Activated naive CD8-positive, alpha-beta T cell treated with anti-CD3 and anti-CD28 coated beads, Interleukin-2, amount 10 ng/mL, durations not matched to agents 7 days and 5 days (primary cell): ENCODE measurements at places on chromosomes 6 and 20. TPM values are rescaled to one million over a fixed set of nuclear protein-coding genes. Genes with fewer than 3 reads are reported as not detected.

Gene OGFRL1
- total RNA-seq: 11.4 TPM

Gene MYCT1
- not detected for total RNA-seq

Gene PAQR8
- 26.4 TPM for total RNA-seq

GRCh38 chr6:52610745-52611355 is 34.0 kb upstream of the TRAM2 start:
- H3K4me1 ChIP-seq: no peaks in the 10 kb centered on the region
- no peak for DNase-seq
- no peak overlapping the region for H3K27ac ChIP-seq
- no peaks in the 10 kb centered on the region for H3K36me3 ChIP-seq

- H3K4me1 ChIP-seq: peaks cover 15% of the 10 kb centered on the region
- H3K27ac ChIP-seq: no peak overlapping the region
- DNase-seq: peak; percentile 63
- no peak overlapping the region for H3K4me3 ChIP-seq
These were observed 14.7 kb downstream of the HLA-F start for GRCh38 chr6:29737707-29738630.

- no peak for DNase-seq
- no peak overlapping the region for H3K27ac ChIP-seq
- H3K4me1 ChIP-seq: no peaks in the 10 kb centered on the region
- no peak overlapping the region for H3K4me3 ChIP-seq
- no peaks in the 10 kb centered on the region for H3K36me3 ChIP-seq
These were observed 169.8 kb upstream of the RIN2 start for GRCh38 chr20:19588241-19588640.

DNA sequence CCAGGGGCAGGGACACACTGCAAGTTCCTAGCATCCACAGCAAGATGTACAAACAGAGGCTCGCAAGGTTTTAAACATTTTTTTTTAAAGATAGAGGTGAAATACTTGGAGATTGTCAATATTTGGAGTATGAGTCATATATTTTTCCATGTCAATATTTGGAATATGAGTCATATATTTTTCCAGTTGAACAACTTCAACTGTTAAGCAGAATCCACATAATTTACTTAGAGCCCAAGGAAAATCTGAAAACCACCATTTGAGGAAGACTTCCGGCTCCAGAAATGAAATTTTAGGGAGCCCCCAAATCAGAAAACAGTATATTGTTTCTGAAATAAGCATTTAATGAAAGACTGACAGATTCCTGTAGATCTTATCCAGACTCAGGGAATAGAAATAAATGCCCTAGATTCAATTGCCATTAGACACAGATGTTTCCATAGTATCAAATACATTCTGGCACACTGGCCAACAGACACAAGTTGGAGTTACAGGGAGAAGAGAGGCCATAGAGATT is 51.6 kb upstream of the FAM184A start:
- H3K27ac ChIP-seq: no peak overlapping the region
- H3K36me3 ChIP-seq: no peaks in the 10 kb centered on the region

GRCh38 chr6:12200015-12200564 is 90.1 kb upstream of the EDN1 start:
- no peak for DNase-seq
- H3K27me3 ChIP-seq: peaks cover 4% of the 10 kb centered on the region
- H3K4me3 ChIP-seq: no peak overlapping the region
- H3K36me3 ChIP-seq: no peaks in the 10 kb centered on the region
- no peak overlapping the region for H3K27ac ChIP-seq

DNA sequence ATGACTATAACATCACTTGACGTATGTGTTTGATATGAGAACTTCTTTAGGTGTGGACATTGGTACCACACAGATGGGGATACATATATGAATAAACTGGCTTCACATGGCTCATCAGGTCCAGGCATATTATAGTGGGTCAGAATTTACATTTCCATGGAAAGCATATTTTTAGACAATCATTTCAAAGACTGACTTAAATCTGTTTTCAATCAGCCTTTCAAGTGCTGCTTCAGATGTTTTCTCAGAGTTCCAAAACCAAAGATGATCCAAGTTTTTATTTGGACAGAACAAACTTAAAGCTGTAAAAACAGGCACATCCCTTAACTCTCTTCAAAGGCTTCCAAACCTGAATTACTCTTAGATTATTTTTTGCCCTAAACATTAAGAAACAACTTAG is 88.1 kb downstream of the PRSS35 start:
- no peaks in the 10 kb centered on the region for H3K27me3 ChIP-seq
- H3K27ac ChIP-seq: no peak overlapping the region
- no peak for DNase-seq
- no peaks in the 10 kb centered on the region for H3K36me3 ChIP-seq

- DNase-seq: no peak
- H3K27ac ChIP-seq: no peak overlapping the region
- no peaks in the 10 kb centered on the region for H3K27me3 ChIP-seq
These were observed 16.1 kb upstream of the CCN6 start for GRCh38 chr6:112037783-112038216.
